ENCODE measurements at places on chromosomes 6 and 20. TPM values are rescaled to one million over a fixed set of nuclear protein-coding genes. Genes with fewer than 3 reads are reported as not detected.
A peak's percentile ranks its signal among the peaks of the same experiment; 100 is the strongest.

GRCh38 chr20:12617076-12617475 is 391.7 kb upstream of the SPTLC3 start:
- no peak for DNase-seq

DNA sequence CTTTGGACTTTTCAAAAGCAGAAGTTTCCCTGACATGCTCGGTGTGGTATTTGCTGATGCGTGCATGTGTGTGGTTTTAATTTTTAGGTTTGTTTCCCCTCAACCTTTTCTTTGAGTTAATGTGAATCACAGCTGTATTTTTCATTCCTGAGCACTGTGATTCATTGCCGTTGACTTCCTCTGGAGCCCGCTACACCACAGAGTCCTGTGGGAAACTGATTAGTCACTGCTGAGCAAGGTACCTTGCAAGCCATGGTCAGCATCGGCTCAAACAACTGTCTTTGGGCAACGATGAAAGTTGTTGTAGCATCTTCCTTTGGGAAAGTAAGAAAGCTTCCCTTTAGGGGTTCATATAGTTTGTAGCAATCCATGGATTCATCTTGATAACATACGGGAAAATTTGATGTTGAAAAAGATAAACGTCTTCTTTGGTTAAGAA is 57.5 kb downstream of the RIN2 start:
- DNase-seq = no peak

DNA sequence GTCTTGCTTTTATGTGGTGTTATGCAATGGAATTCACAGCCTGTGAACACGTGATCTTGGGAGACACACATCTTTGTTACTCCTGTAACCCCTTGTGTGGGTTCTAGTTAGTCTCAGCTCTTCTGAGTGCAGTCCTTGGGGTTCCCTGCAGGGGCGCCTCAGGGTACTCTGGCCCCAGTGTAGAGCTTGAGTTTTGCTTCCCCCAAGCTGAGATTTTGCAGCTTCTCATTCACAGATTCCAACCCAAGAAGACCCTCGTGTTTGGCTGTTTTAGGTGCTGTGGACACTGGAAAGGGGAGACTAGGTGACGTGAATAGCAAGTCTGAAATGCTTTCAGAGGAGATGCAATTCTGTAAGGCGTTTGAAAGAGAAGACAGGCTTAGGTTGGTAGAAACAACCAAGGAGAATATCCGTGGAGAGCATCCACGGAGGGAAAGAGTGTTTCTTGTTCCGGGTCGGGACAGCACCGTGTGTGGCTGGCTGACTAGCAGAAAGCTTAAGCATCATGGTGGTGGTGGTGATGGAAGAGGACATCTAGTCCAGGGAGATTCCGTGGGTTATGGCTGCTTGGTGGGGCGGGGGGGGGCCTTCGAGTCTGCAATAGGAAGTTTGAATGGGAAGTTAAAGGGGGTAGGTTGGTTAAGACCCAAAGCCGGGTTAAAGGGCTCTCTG is 30.1 kb downstream of the DUSP22 start:
- DNase-seq = no peak

Gene SLC17A2
- not detected for polyA plus RNA-seq

DNA sequence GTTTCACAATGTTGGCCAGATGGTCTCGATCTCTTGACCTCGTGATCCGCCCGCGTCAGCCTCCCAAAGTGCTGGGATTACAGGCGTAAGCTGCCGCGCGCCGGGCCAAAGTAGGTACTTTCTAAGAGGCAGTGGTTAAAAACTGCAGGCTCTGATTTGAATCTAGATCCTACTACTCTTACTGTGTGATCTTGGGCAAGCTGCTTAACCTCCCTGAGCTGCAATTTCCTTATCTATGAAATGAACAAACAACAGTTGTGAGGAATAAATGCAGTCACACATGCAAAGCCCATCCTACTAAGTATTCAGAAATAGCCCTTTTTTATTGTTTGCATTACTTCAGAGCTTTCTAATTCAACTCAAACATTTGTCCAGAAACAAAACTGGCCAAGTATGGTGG is 2.9 kb downstream of the FAXC start:
- no peak for DNase-seq

GRCh38 chr6:117840541-117840983 is 66.5 kb upstream of the SLC35F1 start:
- DNase-seq = peak; percentile 25

DNA sequence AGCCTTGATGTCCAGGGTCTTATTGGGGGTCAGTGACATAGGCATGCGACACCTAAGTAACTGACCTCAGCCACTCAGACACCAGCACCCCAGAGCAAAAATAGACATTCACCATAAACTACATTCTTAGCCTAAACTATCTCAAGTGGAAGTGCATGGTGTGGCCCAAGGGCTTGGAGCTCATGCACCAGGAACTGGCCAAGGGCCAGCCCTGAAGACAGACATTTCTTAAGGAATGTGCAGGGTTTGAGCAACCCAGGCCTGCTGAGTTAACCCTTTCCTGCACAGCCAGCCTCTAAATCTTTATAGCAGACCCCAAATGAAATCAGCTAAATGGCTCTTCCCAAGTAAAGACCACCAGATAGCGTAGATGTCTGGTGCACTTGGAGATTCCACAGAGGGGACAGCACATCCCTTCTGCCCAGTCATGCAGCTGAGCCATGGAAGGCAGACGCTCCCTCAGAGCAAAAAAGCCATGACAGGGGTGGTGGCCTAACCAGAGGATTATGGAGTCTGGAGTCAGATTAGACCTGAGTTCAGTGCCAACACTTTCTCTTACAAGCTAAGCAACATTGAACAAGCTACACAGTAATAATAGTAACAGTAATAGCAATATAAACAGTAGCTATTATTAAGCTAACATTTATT is 222.6 kb downstream of the ZMYND8 start:
- no peak for DNase-seq

Gene AIF1
- polyA plus RNA-seq = 23.9 TPM

Gene ANGPT4
- not detected for polyA plus RNA-seq

DNA sequence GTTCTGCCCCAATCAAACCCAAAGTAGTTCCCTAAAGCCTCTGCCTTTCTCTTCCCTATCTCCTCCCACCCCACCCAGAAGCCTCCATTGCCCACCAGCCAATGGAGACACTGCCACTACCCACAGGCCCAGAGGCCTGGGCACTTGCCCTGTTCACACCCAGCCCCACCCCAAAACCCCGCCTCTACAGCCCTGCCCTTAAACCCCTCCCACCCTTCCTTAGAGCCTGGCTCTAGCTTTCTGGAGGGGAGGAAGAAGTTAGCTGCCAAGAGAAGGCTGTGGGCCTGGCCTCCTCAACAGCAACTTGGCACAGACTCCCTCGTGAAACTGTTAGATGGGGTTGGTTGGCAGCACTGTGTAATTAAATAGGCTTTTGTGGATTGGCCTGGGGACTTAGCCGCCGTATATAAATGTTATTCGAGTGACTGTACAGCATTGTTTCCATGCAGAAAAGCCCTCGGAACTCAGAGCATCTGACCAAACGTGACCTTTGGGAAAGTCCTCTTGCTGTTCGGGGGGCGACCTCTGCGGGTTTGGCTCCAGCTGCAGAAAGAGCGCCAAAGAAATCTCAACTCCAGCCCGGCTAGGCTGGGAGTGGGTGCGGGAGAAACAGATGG is 31.4 kb downstream of the COL11A2 start:
- DNase-seq = no peak

DNA sequence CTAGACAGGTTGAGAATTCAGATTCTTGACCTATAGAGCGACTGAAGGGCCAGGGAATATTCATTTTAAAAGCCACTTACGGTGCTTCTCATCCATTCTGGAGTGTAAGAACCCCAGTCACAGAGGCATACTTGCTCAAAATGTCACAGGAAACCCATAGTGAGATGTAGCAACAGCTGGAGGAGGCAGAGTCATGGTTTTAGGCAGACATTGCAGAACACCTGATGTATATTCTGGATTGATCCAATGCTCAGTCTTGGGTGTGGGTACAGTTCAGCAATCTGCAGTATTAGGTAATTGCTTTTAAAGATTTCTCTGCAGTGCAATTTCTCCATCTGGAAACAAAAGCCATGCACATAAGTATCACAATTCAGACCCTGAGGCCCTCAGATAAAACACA is 137.4 kb upstream of the SLC22A23 start:
- DNase-seq = no peak

DNA sequence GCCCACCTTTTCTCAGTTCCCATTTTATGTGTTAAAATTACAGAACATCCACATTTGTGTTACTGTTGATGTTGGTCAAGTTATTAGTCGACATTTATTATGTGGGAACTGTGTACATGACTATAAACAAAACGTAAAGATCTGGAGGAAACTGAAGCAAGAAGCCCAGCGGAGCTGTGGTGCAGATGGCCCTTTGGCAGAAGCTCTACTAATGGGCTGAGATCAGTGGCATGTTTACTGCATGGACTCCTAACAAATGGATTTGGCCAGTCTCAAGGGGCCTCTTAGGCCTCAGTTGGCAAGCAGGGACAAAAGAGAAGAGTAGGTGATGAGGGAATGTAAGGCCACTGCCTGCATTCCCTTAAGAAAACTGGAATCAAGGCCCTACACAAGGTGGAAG is 282.1 kb upstream of the TCF21 start:
- no peak for DNase-seq

Data from CD4-positive, CD25-positive, alpha-beta regulatory T cell (primary cell).